ENCODE measurements at places on chromosomes 6 and 20.

DNA sequence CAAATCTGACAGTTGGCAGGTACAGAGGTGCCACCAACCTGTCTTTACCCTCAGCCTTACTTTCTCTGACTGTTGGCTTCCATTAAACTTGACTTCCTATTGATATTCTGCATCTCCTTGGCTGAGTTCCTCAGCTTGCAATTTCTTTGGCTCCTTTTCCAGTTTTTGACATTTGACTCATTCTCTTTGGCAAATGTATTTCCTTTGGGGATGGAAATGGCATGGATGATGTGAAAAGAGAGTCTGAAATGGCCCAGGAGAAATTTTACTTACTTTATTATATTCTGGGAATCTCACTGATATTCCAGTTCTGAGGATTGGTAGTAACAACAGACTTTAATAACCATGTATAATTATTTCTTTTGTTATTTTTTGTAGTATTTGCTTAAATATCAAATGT is 255.2 kb downstream of the CD109 start:
- no peak for DNase-seq

DNA sequence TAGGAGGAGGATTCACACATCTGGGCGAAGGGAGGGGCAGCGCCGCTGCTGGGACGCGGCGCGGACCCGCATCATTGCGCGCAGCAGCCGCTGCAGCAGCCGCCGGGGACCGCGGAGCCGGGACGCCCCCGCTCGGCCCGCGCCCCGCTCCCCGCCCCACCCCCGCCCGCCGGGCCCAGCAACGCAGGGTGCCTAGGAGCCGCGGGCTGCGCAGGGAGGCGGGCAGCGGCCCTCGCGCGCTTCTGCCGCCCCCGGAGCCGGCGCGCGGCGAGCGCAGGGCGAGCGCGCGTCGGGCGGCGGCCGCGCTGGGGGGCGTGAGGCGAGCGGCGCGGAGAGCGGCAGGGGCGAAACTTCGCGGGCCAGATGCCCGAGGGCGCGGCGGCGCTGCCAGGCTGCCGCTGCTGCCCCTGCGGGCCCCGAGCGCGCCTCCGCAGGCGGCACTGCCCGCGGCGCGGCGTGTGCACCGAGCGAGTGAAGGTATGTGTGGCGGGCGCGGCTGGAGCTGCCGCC is at the start of gene NKAIN2:
NKAIN2 (plus strand) TSS at position 362 of the 510 bp plus-strand sequence.
- DNase-seq = no peak

GRCh38 chr6:109373331-109373730 is 8.9 kb downstream of the CD164 start:
- DNase-seq = no peak

- no peak for DNase-seq
Observed at GRCh38 chr20:21303872-21304586, 898 bp downstream of the XRN2 start.

GRCh38 chr6:144320741-144321140 is 35.6 kb downstream of the UTRN start:
- DNase-seq = no peak

DNA sequence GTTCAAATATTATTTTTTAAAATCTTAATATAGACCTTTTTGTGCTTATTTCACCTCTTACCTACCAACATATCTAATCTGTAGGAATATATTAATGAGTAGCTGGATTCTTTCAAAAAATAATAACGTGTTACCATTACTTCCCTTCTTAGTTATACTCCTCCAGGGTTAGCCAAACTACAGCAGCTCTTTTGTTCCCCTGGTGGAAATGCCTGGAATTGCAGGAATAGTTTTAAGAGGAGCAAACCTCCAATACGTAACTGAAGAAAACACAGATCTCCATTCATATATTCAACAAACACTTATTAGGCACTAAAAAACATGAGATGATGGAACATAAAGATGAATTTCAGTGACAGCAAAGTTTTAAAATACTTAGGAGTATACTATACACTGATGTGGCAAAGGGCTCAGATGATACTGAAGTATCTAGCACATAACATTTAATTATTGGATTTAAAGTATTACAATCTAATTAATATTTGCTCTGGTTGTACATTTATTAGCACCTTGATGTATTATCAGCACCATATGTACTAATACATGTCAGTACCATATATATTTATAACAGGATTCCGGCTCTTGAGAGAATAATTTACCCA is 78.3 kb downstream of the TBX18 start:
- peak; percentile 3 for DNase-seq

GRCh38 chr6:19181211-19181610 is 656.0 kb upstream of the ID4 start:
- no peak for DNase-seq

GRCh38 chr6:1662534-1662933 is 52.8 kb downstream of the FOXC1 start:
- no peak for DNase-seq

- DNase-seq = no peak
Observed at GRCh38 chr20:38132910-38133501, 32.1 kb downstream of the TGM2 start.

DNA sequence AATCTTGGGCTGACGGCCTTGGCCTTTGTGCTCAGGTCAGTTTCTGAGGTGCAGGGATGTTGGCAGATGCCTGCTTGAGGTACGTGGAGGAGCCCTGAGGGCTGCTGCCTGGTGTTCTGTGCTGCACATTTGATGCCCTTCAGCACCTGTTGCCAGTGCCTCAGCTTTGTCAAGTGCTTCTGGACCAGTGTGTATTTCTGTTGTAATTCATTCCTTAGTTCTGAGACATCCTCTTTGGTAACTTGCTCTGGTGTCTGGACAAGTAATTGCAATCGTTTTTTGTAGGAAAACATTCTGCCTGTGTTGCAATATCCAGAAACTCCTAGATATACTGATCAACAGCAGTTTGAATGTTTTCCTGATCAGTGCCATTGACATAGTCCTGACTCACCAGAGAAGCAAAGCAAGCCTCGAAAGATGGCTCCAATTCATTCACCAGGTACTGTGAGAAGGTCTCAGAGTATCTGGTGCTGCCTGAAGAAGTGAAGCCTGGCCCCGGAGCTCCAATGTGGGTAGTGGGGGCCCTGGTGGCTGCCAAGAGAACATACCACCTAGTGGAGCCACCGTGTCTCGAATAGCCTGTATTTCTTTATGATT is 26.7 kb downstream of the ZNF337 start:
- DNase-seq = no peak

GRCh38 chr6:167734662-167735083 is 92.0 kb upstream of the AFDN start:
- DNase-seq = no peak

GRCh38 chr6:166476634-166477215 is 94.0 kb upstream of the MPC1 start:
- no peak for DNase-seq

GRCh38 chr6:142927271-142927580 is 17.8 kb downstream of the HIVEP2 start:
- DNase-seq = no peak

GRCh38 chr6:89650579-89650978 is 12.0 kb upstream of the LYRM2 start:
- DNase-seq = no peak

GRCh38 chr6:158744986-158745430 is 74.2 kb downstream of the EZR start:
- no peak for DNase-seq
